ENCODE measurements at places on chromosomes 13 and 19.

DNA sequence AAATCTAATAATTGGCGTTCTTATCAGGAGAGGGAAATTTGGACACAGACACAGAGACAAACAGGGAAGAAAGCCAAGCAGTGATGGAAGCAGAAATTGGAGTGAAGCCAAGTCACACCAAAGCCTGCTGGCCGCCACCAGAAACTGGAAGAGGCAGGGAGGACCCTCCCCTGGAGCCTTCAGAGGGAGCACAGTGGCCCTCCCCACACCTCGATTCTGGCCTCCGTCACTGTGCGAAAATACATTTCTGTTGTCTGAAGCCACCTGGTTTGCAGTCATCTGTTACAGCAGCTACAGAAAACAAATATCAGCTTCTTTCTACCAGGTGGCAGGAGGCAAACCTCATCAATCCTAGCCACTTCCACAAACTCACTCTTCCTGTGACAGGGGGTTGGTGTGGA is 8.3 kb upstream of the TLE6 start:
- DNase-seq, result no peak

DNA sequence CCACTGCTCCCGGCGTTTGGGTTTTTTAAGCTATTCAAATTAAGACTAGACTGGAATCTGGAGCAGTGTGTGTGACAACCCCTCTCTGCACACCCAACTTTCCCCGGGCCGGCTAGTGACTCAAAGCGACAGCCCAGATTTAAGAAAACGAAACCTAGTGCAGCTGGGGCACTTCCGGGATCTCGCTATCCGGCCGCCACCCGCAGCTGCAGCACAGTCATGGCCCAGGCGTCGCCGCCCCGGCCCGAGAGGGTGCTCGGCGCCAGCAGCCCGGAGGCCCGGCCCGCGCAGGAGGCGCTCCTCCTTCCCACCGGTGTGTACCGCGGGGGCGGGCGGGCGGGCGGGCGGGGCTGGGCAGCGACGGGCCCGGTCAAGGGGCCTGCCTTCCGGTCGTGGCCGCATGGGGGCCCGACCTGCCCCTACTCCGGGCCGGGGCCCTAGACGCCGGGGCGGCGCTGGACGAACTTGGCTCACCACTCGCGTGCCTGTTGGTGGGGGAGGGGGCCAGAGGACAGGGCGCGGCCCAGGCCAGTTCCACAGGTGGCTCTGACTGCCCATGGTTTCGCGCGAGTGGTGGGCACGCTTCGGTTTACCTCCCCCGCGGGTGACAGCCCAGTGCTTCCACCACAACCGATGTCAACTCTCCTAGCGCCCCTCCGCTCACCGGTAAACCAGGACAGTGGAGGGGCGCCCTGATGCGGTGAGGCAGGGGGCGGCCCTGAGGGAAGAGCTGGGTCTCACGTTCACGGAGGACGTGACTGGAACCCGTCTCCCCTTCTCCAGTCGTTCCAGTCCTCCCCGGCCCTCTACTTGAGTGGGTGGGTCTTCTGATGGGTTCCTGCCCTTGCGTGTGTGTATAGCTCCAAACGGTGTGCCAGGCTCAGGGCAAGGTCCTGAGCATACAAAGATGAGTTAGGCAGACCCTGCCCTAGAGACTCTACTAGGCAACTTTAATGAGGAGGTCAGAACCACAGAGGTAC is at the start of gene PHF11:
TSS of gene PHF11 (plus strand) at position 171 of the 980 bp plus-strand sequence. CDS start at position 220, 49 bp downstream.
- peak; percentile 83 for DNase-seq

DNA sequence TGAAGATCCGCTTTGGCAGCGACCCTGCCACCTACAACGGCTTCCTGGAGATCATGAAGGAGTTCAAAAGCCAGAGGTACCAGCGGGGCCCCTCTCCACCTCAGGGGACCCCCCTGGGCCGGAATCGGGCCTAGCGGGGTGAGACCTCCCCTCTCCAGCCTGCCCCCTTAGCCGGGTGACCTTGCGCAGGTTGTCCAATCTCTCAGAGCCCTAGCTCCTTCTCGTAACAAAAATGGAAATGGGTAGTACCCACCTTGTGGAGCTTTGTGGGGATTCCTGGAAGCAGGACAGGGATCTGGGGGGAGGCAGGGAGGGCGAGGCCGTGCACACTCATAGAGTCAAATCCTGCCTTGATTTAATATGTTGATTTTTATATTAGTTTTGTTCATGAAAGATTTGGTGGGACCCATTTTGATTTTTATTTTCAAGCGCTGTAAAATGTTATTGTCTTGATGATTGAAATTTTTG is 658 bp downstream of the SIN3B start:
- no peak for DNase-seq

- no peak for DNase-seq
Measured at GRCh38 chr19:15871570-15871969, 26.3 kb downstream of the CYP4F2 start.

DNA sequence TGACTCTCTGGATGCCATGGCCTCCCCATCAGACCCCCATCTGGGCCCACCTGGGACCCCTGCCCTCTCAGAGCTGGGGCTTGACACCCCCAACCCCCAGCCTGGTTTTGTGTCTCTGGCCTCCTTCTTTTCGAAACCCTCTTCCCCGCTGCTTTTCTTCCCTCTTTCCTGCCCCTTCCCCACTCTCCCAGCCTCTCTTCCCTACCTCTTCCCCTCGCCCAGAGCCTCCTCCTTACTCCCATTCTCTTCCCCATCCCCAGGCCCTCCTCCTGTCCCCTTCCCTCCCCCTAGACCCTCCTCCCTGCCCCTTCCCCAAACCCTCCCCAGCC is 2.1 kb downstream of the TNFSF9 start:
- DNase-seq, result no peak

DNA sequence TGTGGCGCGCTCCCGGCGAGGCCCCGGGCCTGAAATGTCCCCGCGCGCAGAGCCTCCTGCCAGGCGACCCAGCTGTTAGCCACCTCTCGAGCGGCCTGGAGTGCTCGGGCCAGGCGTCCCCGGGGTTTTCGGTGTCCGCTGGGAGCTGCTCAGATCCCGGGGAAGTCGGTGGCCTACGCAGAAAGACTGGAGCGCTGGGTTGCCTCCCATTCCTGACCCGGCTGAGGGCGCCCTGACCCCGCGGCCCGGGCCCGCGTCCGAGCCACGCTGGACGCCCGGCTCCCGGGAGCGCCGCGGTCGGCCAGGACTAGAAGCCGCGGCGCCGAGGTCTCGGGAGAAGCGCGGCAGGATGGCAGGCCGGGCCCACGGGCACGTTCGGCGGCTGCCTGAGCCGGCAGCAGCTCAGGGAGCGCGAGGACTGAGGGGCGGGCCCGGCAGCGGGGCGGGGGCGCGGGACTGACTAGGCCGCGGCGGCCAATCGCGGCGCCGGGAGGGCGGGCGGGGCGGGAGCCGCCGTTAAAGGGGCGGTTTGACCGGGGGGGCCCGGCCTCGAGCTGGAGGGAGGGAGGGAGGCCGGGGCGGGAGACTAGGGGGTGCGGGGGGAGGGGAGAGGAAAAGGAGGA is 1.3 kb upstream of the ZIC2 start:
- DNase-seq, result peak; percentile 34

GRCh38 chr13:94708031-94708859 is 4.1 kb downstream of the SOX21 start:
- no peak for DNase-seq

DNA sequence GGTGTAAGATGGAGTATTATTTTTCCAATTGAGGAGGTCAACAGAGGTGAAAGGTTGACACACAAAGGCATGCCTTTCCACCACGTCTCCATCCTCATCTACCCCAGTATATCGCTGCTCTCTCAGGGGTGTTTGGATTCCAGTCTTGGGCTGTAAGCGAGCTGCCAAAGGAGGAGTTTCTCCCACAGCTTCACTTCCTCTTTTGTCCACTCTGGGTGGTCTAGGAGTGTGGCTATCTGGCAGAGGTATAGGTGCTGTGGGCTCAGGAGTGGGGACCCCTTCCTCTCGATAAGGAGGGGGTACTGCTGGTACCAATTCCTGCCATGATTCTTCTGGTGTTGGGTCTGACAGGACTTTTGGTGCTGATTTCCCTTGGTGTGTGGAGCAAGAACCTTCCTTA is 39.4 kb downstream of the ZNF846 start:
- DNase-seq, result no peak

GRCh38 chr13:71634182-71634581 is 232.8 kb downstream of the DACH1 start:
- DNase-seq, result no peak

GRCh38 chr19:40231544-40232424 is 5.3 kb upstream of the CCNP start:
- DNase-seq, result no peak

DNA sequence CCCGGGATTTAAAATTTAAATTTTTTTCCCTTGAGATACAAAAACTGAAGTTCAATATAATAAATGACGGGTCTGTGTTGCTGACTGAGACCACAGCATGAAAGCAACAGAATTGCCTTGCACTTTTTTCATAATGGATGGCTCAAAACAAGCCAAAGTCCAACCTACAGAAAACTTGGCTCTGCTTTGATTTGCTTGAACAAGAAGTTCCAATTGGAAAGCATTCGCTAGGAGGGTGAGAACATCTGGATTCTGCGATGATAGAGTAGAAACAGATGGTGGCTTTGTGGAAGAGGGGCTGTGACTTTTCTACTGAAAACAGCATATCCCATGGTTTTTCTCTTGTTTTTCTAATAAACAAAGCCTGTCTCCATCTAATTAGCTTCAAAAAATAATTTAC is 46.4 kb downstream of the THSD1 start:
- no peak for DNase-seq

GRCh38 chr13:96636001-96636709 is 358.1 kb downstream of the OXGR1 start:
- no peak for DNase-seq

DNA sequence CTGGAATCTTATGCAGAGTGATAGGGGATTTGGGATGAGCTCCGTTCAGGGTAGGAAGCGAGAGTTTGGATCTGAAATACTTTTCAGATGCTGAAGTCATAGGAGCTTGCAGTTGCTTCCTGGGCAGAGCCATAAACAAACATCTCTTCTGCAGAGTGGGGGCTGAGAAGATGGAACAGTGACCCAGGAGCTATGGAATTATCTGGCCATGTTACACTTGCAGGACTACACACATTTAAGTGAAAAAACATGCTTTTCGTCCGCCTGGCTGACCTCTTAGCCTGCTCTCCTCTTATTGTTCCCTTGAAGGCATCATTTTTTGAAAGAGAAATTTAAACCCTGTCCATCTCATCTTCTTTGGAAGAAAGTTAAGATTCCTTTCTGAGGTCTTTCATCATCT is 40.7 kb downstream of the PSG11 start:
- DNase-seq, result no peak
